ENCODE measurements at places on chromosomes 2 and 18.

DNA sequence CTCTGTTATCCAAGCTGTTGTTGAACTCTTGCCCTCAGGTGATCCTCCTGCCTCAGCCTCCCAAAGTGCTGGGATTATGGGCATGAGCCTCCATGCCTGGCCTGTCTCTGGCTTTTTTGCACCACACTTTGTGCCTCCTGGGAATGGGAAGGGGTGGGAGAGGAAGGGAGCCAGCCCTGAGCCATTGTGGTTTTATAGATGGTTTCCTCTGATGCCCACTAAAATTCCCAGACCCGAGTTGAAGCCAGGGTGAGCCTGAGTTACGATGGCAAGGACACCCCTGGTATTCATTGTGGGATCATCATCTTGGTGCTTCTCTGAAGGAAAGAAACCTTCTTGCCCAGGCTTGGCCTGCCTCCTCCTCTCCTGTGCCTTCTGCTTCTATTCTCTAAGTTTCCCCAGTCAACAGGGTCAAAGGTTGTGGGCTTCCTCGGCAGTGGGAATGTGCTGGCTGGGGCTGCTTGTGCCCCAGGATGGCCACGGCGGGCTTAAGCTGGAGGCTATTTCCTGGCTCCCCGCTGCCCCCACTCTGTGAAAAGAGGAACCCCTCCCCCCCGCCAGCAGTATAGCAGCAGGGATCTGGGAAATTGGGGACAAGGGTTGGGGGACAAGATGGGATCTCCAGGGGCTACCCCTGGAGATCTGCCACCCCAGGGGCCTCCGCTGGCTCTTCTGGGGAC lies 106.2 kb downstream of the STPG4 start:
- DNase-seq: no peak

DNA sequence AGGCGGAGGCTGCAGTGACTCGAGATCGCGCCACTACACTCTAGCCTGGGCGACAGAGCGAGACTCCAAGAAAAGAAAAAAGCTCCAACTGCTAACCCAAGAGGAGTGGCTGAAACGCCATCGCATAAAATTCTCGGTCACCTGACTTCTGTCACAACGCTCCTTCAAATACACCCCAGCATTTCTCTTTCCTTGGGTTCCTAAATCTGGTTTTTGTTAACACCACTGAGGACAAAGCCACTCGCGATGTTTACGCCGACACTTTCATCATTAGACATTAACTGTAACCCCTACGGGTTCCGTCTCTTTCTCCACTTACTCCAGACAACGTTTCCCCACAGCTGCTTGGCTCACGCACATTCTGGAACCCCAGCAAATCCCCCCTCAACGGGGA lies 679 bp downstream of the CLK1 start:
- no peak for DNase-seq

DNA sequence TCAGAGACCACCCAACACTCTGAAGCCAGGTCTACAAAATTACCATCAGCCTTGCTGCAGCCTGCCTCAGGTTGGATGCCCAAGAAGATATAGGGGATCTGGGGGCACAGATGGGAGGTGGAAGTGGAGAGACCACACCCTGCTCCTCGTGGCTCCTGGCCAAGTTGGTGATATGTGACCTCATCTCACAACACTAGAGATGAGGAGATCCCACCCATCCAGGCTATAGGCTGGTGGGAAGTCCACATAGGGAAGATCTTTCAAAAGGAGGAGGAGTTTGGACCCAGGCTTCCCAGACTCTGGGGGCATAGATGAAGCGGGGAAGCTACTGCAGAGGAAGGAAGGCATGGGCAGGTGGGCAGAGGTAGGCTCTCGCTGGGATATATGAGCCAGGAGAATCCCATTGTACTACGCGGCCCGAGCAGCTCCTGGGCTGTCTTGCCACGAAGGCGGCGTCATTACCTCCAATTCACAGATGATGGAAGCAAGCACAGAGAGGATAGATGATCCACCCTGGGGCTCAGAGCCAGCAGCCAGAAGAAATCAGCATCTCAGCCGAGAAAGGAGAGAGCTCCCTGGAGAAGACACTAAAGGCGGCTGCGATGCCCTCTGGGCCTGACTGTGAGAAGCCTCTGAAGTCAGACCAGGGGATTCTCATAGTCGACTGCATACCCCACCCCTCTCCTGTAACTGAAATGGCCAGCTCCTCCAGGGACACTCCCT lies 96.0 kb downstream of the RHOB start:
- DNase-seq: no peak

GRCh38 chr2:64792300-64792699 lies 138.6 kb upstream of the SERTAD2 start:
- DNase-seq: no peak

GRCh38 chr2:25570161-25570845 lies 103.1 kb downstream of the DTNB start:
- no peak for DNase-seq
